ENCODE measurements at places on chromosomes 7 and 10.

DNA sequence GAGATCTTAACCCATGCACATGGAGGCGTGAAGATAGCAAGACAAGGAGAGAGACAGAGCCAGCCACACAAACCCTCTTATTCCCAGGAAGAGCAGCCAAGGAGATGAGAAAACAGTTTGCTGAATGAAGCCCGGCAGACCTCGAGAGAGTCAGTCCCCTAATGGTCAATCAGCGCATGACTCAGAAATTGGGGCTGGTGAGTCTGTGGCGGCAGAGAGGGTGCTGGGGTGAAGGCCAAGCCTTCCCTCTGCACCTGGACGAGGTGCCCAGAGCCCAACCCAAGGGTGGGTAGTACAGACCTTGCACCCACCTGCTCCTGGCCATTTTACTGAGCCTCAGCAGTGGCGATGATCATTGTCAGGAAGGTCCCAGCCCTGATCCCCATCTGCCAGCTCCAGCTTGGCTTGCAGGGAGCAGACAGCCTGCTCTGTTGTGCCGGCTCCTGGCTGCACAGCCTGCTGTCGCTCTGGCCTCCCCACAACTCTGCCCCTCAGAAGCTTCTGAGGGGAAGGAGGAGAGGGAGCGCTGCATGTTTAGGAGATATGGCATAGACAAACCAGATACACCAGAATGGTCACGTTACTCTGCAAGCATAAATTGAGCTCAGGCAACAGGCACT, 256.6 kb downstream of the RPS24 start:
- no peak for DNase-seq

DNA sequence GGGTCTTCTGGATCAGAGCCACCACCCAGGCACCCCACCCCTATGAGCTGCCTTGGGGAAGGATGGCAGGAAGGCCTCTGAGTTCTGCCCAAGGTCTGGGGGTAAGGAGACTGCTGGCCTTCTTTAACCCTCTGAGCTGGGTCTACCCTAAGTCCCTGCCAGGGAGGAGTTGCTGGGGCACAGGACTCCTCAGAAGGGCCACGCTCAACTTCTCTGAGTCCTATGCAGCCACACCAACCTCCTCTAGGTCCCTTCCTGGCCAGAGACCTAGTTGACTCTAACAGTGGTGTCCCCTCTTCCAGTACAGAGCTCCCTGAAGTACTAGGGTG, 2.6 kb upstream of the NEURL1 start:
- DNase-seq: no peak

- no peak for DNase-seq
Observed at GRCh38 chr7:30330134-30331111, 46.0 kb downstream of the ZNRF2 start.

DNA sequence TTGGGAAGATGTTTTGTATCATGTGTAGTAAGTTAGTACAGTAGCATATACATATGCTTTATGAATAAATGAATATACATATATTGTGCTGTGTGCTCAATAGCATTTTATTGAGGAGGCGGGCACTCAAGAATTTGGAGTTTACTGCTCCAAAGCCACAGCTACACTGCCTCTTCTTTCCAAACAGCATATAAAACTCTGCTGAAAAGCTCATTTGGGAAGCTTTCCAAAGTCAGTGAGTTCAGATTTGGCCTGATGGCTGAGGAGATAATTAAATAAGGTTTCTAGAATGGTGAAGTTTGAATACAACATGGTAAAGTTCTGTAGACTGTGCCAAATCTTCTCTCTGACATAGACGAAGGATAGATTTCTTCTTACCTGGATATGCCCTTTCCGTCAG, 29.8 kb downstream of the CDK1 start:
- no peak for DNase-seq

DNA sequence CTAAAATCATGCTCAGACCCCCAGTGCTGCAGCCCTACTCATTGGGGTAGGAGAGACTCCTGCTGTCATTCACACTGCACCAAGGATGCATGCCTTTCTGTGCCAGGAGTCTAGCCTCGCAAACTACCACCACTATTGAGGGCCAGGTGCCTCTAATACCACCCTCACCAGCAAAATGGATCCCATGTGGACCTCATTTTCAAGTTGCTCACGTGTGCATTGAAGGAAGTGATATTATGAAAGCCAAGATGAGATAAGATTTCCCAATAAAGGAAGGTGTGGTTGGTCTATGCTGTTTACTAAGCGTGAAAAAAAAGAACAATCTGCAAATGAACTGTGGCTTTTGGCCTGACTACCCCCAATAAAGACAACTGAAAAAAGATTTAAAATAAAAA, 7.2 kb upstream of the LAMTOR4 start:
- DNase-seq: no peak
